Nasal cavity respiratory epithelium epithelial cell of viscerocranial mucosa (primary cell): ENCODE measurements at places on chromosomes 6 and 20. TPM values are rescaled to one million over a fixed set of nuclear protein-coding genes. Genes with fewer than 3 reads are reported as not detected.

SLC13A3 gene
- 3.3 and 3.8 TPM in 2 replicates for total RNA-seq

LGSN gene
- total RNA-seq = not detected in 2 replicates

RALGAPB gene
- 32.5 and 51.0 TPM in 2 replicates for total RNA-seq

OR2W1 gene
- total RNA-seq = not detected in 2 replicates

LAMA4 gene
- total RNA-seq = 0.68 and 2.3 TPM in 2 replicates

BCL2L1 gene
- total RNA-seq = 113 and 138 TPM in 2 replicates

HMGN3 gene
- 39.6 and 77.7 TPM in 2 replicates for total RNA-seq

LRRC1 gene
- total RNA-seq = 27.1 and 29.4 TPM in 2 replicates

BTN1A1 gene
- total RNA-seq = not detected in 2 replicates

PLCB4 gene
- 1.0 and 5.1 TPM in 2 replicates for total RNA-seq

ZNF165 gene
- total RNA-seq = 3.6 and 7.5 TPM in 2 replicates

DDRGK1 gene
- total RNA-seq = 43.7 and 45.3 TPM in 2 replicates

NECAB3 gene
- total RNA-seq = 8.2 and 10.5 TPM in 2 replicates

LPIN3 gene
- 3.4 and 12.5 TPM in 2 replicates for total RNA-seq

CPNE5 gene
- under 0.01 TPM in 1 of 2 replicates, not detected in the other for total RNA-seq

COL19A1 gene
- under 0.01 TPM in 1 of 2 replicates, not detected in the other for total RNA-seq

LYRM2 gene
- total RNA-seq = 17.4 and 21.0 TPM in 2 replicates

UBE3D gene
- 7.2 and 9.8 TPM in 2 replicates for total RNA-seq

ANKRD60 gene
- total RNA-seq = not detected in 2 replicates

C6orf141 gene
- 22.3 and 22.6 TPM in 2 replicates for total RNA-seq

MKKS gene
- total RNA-seq = 8.5 and 22.3 TPM in 2 replicates

DNAH8 gene
- under 0.01 TPM in 2 replicates for total RNA-seq

C20orf141 gene
- not detected in 2 replicates for total RNA-seq

ZSWIM3 gene
- 3.1 and 4.6 TPM in 2 replicates for total RNA-seq

SEMG2 gene
- not detected in 2 replicates for total RNA-seq

WFDC5 gene
- total RNA-seq = 0.64 and 8.2 TPM in 2 replicates

LKAAEAR1 gene
- total RNA-seq = not detected in 2 replicates

HIVEP1 gene
- 15.7 and 66.8 TPM in 2 replicates for total RNA-seq

TSBP1 gene
- total RNA-seq = not detected in 2 replicates
